ENCODE measurements at places on chromosomes 1 and 21. TPM values are rescaled to one million over a fixed set of nuclear protein-coding genes. Genes with fewer than 3 reads are reported as not detected.

GRCh38 chr1:64608005-64608650, 136.7 kb upstream of the RAVER2 start:
- no peak for DNase-seq

DNA sequence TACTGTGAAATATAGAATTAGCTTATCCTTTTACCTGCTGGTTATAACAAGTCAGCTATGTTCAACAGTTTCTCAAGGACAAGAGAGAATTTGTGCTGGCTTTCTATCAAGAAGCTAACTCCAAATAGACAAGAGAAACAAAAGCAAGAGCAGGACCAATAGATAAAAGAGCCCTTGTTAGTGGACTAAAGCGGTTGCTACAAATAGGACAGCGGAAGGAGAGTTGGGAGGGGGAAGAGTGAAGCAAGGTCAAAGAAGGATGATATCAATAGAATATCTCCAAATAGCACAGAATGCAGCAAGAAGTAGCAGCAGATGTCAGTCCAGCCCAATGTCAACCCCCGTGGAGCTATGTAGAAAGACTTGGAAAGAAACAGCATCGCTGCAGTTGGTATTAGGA, 53.0 kb upstream of the AKT3 start:
- no peak for DNase-seq

KRTAP21-2 gene
- not detected for total RNA-seq

CLCNKB gene
- not detected for total RNA-seq
